ENCODE measurements at places on chromosomes 7 and 10.

DNA sequence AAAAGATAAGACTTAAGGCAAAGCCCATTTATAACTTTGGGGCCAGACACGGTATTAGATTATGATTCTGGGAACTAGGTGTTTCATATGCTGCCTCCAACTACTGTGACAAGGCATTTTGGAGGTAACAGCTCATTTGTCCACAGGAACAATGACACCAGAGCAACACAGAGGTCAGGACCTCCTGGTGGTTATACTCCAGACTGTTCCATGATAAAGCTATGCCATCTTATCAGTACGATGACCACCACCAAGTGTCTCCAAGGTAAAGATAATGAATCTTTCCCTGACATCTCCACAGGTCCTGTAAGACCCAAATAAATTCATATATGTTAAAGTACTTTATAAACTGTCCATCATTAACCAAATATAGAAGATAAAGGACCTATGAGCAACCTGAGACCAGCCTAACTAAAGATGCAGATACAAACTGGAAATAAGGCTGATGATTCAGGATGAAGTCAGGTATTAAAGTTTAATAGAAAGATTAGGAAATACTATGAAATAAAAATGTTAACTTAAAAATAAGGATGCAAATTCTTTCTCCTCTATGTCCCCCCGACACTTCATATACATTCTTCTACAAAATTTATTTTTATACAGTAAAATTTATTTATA lies 26.2 kb downstream of the CUL2 start:
- DNase-seq: no peak

DNA sequence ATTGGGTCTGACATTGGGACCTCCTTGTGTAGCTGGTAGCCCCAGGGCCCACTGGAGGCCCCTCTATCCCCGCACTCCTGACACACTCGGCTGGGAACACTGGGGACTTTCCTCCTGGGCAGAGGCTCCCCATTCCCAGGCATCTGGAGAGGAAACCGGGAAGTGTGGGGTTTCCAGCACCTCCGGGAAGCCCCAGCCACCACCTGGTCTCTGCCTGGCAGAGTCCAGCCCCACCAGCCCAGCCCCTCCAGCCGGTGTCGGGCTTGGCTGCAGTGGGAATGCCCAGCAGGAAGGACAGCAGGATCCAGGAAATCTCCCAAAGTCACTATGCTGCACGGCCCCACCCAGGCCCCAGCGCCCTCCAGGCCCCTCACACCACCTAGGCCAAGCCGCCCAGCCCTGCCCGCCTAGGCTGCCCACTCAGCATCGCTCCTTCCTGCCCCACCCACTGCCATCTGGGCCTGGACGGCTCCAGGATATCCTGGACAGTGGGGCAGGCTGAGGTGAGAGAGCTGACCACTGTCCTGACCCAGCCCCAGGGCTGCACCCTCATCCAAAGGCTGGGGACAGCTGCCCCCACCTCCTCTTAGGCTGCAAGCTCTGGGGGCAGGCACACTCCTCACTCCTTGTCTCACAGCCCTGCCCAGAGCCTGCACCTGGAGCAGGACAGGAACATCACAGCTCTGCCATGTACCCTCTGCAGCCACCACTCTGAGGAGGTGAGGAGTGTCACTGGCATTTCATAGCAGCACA lies 11.8 kb downstream of the RASGEF1A start:
- no peak for DNase-seq

GRCh38 chr7:90736968-90737939 lies 141.1 kb downstream of the CDK14 start:
- DNase-seq: no peak

GRCh38 chr7:43505412-43505811 lies 77.5 kb upstream of the STK17A start:
- DNase-seq: no peak

DNA sequence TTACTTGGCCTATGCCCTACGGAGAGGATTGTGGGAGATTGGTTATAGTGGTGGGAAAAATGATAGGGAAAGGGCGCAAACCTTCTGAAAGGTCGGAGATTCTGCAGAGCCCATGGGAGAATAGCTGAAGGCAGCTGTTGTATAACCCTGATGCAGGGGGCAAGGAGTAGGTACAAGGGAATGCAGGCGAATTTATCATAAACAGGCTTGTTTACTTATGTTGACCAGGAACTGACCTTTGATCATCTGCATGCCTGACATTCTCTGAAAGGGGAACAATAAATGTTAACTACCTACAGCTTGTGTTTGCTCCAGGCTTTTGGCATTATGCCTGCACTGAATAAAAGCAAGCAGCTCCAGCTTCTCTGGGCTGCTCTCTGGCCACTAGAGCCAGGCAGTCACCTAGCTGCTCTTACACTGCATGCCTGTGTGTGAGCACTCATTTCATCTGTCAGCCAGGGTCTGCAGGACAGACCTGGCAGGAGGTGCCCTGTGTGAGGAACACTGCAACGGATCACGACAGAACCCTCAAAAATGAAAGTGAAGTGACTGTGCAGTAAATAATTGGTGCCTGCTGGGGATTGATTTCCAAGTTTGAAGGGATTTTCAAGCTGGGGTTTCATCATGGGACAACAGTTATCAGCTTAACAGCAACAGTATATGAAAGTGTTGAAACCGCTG lies 31.1 kb upstream of the ABCA13 start:
- no peak for DNase-seq

DNA sequence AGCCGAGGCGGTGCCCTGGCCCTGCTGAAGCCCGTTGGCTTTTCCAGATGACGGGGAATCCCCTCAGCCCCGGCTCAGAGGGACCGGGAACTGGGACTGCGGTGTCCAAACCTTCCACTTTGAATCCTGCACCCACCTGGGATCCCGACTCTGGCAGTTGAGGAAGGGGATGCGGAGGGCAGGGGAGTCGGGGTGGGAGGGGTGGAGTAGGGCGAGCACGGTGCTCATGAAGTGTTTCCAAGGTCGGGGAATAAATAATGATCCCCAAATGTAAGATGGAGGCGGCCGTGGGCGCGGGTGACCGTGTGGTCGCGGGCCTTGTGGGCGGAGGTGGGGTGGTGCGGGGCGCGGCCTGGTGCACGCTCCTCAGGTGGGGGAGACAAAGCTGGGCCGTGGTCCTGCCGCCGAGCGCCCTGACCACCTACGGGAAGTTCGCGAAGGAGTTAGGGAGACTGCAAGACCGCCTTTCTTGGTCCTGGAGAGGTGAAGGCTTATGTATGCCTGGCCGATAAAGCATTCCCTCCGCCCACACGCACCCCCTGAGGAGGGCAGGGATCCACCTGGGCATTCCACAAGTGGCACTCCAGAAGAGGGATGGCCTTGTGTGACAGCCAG lies 1.4 kb downstream of the MTURN start:
- no peak for DNase-seq

- no peak for DNase-seq
These were observed 153.6 kb upstream of the ZMIZ1 start for GRCh38 chr10:78915190-78915518.

DNA sequence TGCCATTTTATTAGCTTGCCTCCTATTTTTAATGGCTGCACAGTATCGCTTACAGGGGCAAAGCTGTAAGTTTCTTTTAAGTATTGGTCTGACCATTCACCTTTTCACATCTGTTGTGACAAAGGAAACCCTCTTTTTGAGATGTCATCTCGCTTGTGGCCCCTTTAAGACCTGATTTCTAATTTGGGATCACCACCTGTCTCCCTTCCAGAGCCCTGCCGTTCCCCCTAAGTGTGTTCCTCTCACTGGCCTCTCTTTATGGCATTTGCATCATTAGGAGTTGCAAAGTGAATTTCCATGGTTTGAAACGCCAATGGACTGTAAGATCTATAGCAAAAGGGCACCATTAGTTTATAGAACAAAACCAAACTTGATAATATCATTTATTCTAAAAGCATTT lies 1.4 kb downstream of the EPDR1 start:
- no peak for DNase-seq

- DNase-seq: no peak
These were observed 43.0 kb downstream of the VSTM4 start for GRCh38 chr10:49072166-49072885.

DNA sequence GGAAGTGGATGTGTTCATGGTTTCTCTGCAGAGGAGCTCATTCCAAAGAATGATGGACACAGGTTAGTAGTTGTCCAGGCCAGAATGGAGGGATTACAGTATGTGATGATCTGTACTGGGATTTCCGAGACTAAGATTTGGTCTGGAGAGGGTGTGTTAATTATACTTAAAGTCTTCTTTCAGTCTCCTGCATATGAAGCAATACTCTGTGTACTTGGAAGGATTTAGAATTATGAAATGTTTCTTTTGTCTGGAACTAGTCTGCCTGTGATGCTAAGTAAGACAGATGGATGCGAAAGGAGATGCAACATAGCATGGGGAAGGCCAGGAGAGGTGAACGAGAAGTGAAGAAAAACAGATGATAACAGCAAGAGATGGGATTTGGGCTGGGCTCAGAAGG lies 305.1 kb upstream of the LYZL1 start:
- DNase-seq: no peak

DNA sequence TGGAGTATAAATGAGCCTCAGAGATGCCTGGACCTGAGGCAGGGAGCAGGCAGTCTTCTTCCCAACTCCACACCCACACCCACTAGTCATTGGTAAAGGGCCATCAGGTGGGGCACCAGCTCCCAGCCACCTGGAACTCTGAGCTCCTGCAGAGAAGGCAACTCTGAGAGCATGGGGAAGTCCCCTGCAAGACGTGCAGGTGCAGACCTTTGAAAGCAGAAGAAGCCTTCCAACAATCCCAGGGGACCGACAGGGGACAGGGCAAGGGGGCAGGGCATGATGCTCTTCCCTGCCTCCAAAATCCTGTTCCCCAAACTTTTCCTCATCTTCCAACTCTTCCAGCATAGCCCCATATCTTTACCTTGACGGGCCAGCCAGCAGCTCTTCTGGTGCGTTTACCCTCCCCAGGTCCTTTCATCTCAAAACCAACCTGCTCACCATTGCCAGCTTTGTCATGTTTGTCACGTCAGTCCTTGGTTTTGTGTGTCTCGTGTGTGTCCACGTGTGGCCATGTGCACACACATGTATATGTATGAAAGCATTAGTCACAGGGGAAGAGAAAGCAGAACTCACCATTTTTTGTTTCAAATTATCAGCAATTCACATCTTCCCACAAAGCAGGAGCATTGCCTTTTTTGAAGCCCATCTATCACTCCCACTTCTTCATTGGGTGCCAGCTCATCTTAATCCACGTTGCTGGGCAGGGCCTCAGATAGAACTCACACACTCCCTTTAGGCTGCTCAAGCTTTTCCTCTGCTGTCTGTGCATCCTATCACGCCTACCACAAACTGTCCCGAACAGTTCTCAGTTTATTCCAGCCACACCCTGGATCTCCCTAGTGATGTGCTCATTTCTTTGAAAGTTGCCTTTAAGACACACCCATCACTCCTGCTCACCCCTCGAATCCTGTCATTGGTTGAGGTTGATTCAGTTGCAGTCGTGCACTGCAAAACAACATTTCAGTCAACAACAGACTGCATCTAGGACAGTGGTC lies 41.0 kb upstream of the AMPH start:
- no peak for DNase-seq

DNA sequence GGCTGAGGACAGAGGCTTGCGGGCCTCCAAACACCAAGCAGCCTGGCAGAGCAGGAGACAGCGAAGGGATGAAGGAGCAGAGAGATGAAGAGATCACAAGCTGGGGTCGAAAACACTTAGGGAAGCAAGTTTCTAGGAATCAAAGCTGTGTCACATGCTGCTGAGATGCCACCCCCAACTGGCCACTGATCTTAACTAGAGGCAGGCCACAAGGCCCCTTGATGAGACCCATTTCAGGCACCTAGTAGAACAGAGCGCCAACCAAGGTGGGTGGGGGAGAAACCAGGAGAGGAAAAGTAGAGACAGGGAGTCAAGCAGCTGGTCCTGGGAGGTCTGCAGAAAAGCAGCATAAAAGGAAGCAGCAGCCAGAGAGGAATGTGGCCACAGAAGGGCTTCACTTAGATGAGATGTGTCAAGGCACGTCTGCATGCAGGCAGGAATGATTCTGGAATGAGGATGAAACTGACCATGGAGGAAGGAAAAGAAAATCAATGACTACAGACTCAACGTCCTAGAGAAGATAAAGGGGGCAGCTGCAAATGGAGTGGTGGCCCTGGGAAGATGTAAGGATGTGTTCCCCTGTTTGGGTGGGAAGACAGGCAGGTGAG lies 85.0 kb upstream of the DDC start:
- DNase-seq: no peak

DNA sequence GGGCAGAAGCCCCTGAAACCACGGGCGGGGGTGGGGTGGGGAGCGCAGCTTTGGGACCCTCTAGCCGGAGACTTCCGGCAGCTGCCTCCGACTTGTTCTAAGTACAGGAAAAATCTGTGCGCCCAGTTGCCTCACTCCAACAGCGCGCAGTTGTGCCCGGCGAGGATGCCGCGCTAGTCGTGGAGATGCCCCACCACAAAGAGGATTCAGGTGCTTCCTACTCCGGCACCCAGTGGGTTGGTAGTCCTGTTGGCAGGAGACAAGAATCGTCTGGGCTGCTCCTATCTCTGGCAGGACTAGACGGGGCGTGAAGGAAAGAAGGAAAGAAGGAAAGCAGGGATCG lies 465 bp upstream of the NPY start:
- DNase-seq: no peak

DNA sequence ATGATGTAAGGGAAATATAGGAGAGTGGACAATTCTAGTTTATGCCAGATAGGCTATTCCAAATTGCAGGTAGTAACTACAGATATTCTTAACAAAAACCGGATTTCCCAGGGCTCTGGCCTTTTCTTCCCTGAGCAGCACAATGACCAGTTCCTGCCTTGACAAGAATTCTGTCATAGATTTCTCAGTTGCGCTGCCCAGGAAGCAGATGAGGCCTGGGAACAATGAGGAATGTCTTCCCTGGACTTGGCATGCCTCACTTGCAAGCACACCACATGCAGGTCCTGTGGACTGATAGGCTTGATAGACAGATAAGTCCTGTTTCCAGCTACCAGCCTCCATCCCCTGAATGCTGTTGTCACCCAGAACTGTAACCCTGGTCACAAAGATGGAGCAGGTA lies 174.5 kb upstream of the PRSS58 start:
- DNase-seq: no peak

DNA sequence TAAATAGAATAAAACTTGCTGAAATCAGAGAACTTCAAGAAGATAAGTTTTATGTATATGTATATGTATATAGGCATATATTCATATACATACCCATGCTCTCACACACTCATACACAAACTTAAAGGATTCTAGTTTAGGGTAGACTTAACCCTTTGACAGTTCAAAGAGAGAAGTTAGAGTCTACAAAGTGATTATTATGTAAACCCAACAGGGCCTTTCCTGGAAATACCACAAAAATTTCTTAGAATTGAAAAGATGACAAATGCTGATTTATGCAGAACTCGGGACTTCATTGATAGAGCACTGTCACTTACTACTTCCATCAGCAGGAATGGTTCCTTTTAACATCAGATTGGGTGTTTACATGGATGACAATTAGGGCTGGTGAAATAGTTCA lies 763.5 kb downstream of the AUTS2 start:
- no peak for DNase-seq

DNA sequence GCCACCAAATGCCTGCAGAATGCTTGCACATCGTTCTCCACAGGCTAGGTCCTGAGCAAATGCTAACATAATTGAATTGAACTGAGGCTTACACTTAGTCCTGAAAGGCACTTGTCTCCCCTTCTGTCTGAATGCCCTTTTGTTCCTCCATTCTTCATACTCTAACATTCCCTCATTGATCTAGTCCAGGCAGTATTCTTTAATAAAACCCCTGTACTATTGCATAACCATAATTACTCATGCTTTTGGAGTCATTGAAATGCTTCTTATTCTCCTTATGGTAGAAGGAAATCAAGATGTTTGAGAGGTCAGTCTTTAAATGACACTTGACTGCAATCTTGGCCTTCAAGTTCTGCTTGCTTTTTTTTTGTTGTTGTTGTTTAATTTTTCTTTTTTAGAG lies 7.1 kb downstream of the PI4K2A start:
- no peak for DNase-seq

- DNase-seq: no peak
These were observed 103.6 kb upstream of the RNF32 start for GRCh38 chr7:156537006-156537405.

Data from esophagus squamous epithelium (tissue), 5 donors.